WERI-Rb-1 (cell line): ENCODE measurements at places on chromosomes 11 and 22.

GRCh38 chr11:129894278-129895125 lies 876 bp downstream of the NFRKB start:
- DNase-seq: no peak

DNA sequence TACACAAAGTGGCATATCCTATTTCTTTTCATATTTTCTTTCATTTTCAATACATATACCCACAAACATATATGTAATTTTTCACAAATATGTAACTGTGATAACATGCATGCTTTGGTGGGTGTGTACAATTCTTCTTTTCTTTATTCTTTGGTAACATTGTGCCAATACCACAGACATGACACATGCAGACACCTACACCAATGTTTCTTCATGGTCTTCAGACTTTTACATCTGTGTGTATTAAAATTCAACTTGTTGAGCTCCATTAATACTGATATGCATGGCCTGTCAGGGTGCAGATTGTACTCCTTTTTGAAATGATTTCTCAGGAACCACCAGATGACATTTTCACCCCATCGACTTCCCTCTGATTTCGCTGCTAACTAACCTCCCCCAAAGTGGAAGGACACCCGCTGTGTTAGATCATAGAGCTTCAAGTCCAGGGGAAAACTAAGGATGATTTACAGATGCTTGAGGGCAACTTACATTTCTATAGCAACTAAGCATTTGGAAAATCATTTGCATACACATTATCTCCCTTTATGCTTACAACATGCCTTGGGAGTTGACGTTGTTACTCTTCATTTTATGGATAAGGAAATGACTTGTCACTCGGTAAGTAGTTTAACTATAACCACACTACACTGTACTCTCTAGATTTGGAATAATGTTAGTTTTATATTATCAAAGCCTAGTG lies 10.5 kb upstream of the PANX3 start:
- no peak for DNase-seq

DNA sequence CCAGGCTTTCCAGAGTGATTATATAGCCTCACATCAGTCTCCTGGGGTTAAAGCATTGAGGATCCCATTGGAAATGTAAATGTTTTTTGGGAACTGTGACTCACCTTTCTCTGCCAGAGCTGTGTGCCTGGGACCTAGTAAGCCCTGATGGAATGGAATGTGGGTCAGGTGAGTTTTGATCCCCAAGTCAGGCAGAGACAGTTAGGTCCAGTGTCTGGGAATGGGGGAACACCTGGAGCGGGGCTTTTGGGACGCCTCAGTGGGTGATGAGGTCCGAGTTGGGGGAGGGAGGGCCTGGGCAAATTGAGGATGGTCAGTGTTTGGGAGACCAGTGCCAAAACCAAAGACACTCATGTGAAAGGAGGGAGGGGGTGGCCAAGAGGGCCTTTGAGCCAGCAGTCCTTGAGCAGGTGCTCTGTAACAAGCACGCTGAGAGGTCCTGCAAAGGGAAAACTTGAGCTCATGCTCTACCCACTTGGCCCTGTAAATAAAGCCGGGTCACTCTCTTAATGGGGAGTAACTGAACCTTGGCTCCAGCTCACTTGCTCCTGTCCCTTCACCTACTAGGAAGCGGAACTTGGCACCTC lies 104.7 kb downstream of the NAV2 start:
- no peak for DNase-seq

DNA sequence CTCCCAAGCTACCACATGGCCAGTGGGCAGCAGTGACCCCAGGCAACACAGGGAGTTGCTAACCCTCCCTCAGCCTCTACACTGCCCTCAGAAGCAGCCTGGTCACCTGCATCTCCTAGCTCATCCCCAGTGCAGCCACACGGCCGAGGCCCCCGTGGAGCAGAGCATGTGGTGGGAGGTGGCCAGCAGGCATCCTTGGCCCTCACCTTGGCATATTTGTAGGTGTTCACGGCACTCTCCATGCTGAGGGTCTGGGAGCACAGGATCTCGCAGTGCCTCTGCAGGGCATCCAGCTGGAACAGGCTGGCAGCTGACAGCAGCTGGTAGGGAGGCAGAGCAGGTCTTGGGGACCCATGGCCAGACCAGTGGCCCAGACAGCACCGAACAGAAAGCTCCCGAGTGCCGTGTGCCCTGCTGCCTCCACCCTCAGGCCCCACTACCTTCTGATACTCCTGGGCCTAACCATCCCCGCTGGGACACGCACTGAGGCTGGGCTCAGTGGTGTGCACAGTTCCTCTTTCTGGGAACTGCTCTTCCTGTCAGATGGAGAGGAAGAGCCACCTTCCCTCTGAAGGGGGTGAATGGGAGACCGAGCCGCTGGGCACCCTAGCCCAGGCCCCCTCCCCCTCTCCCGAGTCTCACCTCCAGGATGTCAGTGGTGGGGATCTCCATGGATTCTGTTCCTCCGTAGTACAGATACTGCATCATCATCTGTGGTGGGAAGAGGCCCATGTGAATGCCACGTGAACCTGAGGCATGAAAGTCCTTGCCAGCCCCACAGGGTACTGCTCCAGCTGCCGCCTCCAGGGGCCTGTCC lies 48.8 kb downstream of the NAT10 start:
- no peak for DNase-seq

GRCh38 chr11:76738618-76739240 lies 44.4 kb upstream of the TSKU start:
- DNase-seq: no peak

GRCh38 chr11:133697161-133697560 lies 148.2 kb downstream of the SPATA19 start:
- no peak for DNase-seq

DNA sequence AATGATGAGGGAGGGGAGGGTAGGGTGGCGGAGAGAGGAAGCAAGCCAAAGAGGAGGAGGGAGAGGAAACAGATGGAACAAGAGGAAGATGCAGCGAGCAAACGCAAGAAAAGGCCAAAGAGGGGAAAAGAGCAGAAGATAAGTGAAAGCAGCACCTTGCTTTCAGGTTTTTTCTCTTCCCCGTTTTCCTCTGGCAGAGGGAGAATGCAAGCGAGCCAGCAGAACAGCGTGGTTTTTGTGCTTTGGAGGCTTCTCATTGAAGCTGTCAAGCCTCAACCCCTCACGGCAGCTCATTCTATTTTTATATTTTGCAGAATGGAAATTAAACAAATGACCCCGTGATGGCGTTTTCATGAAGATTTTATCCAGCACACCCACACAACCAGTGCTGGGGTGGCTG lies 67.1 kb upstream of the GRAMD1B start:
- no peak for DNase-seq

DNA sequence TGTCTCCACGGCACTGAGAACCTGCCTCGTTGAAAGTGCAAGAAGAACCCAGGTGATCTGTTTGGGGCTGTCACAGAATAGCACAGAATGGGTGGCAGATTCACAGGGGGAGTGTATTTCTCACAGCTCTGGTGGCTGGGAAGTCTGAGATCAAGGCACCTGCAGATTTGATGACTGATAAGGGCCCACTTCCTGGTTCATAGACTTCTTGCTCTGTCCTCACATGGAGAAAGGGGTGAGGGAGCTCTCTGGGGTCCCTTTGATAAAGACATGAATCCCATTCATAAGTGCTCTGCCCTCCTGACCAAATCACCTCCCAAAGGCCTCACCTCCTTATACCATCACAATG lies 198.5 kb upstream of the SORL1-AS1 start:
- DNase-seq: no peak

- no peak for DNase-seq
Measured at GRCh38 chr22:48857202-48857805, 970.4 kb downstream of the BRD1 start.

DNA sequence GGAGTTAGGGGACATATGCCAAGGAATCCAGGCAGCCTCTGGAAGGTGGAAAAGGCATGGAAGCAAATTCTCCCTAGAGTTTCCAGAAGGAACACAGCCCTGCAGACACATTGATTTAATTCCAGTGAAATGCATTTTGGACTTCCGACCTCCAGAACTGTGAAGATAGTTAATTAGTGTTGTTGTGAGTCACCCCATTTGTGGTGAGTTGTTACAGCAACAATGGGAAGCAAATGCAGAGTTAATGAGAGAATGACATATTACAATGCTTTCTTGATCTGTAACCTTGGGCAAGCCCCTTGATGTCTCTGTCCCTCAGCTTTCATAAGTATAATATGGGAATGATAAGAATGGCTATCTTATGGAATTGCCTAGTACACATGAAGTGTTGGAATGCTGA lies 178.7 kb downstream of the KIRREL3 start:
- DNase-seq: no peak

GRCh38 chr11:93654226-93654625 lies 7.3 kb upstream of the CEP295 start:
- DNase-seq: no peak

GRCh38 chr11:120867531-120867930 lies 156.4 kb upstream of the TBCEL start:
- DNase-seq: no peak

DNA sequence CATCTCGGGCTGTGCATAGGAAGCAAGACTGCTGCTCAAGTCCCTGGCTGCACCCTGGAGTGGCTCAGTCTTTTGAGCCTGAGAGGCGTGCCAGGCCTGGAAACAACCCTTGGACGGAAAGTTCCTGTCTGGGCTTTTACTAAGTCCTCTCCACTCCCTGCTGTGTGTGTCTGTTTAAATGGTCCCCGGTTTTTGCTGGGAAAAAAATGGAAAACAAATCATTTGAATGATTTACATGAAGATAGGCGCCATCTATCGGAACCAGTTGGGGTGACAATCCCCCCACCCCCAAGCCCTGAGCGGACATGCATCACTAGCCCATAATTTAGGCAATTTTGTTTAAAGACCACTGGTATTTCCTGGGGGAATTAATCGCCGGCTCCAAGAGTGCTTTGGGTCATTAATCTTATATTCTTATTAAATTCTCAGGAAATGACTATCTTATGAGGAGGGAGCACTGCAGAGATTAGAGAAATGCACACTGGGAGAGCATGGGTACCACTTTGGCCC lies 2.7 kb upstream of the GAB2 start:
- peak; percentile 63 for DNase-seq

DNA sequence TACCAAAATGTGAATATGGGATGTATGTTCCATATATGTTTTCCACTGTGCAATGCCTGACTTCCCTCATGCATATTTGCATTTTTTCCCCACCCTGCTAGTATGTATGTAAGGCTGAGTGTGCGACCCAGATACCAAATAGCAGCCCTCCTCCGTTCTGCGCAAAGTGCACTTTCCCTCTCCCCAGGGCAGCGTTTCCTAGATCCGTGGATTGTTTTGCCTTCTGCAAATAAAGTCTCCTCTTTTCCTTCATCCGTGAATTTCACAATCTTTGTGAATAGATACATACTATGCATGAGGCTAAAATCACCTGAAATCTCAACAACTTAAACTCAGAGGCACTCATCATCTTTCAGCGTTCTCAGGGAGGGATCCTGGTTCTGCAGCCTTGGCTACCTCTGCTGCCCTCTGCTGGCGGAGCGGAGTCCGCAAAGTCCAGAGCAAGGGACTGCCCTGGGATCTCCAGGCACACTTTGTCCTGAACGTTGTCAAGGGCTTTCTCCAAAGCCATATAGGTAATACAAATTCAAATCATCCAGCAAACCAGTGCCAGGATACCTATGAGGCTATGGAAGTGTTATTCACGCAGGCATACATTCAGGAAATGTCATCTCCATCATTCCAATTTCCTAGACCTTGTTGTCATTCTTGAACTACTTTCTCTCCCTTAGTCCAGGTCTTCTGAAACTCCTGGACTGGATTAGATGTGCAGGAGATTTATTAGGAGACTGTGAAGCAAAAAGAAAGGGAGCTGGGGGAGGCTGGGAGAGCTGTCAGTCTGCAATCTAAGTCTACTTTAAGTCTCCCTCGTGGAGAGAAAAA lies 53.1 kb downstream of the CNTF start:
- peak; percentile 67 for DNase-seq

DNA sequence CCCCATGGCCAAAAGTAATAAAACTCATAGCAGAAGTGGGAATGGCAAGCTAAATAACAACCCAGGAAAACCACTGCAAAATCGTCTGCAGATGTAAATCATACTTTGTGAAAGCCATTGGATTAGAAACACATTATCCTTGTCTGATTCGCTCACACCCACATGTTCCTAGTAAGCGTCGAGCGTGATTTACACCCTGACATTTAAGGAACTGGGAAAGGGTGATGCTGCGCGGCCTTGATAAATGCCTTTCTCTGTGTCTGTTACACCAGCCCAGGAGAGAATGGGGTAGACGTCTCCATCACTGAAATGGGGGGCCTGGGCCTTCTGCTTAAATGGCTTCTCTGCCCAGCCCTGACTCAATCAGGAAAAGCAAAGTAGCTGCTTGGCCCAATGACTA lies 162.7 kb downstream of the NTM start:
- no peak for DNase-seq

GRCh38 chr11:76857781-76858410 lies 2.8 kb upstream of the ACER3 start:
- DNase-seq: no peak

DNA sequence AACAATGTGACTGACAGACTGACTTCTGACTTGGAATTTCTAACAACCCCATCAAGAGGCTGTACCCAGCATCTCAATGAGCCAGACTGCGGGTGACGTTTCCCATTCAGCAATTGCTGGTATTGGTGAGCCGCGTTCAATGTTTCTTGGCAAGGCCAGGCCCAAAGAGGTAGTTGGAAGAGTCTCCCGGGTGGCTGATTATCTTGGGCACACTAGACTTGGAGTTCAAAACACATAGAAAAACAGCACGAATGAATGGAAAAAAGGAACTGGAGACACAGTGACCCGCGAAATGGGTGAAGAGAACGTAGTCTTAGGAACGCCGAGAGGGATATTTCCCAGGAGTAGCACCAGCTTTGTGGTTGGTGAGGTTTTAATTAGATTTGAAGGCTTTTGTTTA lies 115.7 kb downstream of the RPS6KA4 start:
- DNase-seq: no peak

DNA sequence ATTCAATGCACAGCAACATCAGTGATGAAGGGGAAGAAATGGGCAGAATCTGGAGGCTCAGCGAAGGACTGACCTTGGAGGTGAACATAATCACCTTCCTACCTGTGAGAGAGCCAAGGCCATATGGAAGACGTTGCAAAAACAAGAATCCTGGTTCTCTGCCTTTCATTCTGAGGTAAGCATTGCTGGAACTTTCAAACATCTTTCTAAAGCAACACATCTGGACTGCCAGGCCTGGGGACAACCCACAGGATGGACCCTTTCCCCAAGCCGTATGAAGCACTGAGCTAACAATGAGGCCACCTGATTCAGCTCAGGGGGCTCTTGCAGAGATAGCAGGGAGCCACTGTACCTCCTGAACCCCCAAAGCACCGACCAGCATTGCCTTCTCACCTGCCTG lies 70.5 kb downstream of the ETS1 start:
- no peak for DNase-seq

DNA sequence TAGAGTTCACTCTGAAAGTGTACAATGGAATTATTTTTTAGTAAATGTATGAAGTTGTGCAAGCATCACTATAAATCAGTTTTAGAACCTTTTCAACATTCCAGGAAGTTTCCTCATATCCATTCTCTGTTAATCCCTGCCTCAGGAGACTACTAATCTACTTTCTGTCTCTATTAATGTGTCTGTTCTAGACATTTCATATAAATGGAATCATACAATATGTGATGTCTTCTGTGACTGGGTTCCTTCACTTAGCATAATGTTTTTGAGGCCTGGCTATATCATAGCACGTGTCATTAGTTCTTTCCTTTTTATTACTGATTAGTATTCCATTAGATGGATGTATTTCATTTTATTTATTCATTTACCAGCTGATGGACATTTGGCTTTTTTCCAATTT lies 17.1 kb downstream of the SYT9 start:
- DNase-seq: no peak

GRCh38 chr22:25113316-25113721 lies 86.3 kb upstream of the CRYBB3 start:
- peak; percentile 10 for DNase-seq

GRCh38 chr22:31122196-31122531 lies 602 bp upstream of the INPP5J start:
- DNase-seq: peak; percentile 62

- DNase-seq: no peak
Measured at GRCh38 chr11:1327064-1327460, 17.6 kb upstream of the TOLLIP start.
